HCT116 (cell line): ENCODE measurements at places on chromosomes 2 and 18.

GRCh38 chr18:76823161-76823538 is 793 bp downstream of the ZNF236 start:
- no peak for DNase-seq

- peak; percentile 32 for DNase-seq
These were observed 101.7 kb upstream of the RBBP8 start for GRCh38 chr18:22831441-22831904.

GRCh38 chr2:141260911-141261310 is 869.9 kb downstream of the LRP1B start:
- no peak for DNase-seq

DNA sequence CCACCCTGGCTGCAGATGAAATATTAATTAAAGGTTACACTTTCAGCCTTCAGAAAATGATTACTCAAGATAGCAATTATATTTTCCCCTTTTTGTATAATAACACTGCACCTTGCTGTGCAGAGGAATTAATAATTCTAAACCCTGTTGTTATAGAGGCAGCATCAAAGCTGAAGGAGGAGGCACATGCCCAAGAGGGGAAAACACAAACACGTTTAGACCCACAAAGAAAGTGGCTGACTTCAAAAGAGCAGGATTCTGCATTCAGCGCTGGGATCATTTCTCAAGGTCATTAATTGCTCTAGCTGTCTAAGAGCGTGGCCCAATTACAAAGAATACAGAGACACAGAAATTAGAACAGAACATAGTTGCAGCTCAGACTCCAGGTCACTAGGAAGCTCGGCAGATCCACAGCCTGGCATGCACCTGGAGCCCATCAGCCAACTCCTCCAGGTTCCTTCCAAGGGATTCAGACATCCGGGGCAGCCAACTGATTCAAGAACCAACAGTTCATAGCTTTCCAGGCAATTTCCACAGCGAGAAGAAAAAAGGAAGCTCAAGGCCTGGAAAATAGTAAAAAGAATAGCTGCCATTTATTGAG is 102.3 kb upstream of the ID2 start:
- DNase-seq: no peak

- DNase-seq: no peak
These were observed 1341.3 kb upstream of the LRRTM1 start for GRCh38 chr2:81645745-81646301.

- DNase-seq: no peak
These were observed 27.6 kb upstream of the SSB start for GRCh38 chr2:169771021-169771420.

DNA sequence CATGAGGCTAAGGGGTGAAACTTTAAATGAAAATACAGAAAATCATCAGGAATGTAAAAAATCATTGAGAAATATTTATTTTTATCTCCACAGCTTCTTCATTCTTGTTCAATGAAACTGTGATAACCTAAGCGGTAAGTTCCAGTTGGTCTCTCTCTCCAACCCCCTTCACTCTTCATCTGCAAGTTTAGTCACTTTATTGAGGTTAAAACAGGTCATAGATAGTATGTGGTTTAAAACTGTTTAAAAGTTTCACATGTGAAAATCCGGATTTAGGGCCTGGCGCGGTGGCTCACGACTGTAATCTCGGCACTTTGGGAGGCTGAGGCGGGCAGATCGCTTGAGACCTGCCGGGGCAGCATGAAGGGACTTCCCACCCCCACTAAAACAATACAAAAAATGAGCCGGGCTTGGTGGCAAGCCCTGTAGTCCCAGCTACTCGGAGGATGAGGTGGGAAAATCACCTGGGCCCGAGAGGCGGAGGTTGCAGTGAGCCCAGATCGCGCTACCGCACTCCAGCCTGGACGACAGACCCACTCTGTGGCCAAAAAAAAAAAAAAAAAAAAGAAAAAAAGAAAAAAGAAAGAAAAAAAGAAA is 1.6 kb upstream of the PHLPP1 start:
- no peak for DNase-seq

DNA sequence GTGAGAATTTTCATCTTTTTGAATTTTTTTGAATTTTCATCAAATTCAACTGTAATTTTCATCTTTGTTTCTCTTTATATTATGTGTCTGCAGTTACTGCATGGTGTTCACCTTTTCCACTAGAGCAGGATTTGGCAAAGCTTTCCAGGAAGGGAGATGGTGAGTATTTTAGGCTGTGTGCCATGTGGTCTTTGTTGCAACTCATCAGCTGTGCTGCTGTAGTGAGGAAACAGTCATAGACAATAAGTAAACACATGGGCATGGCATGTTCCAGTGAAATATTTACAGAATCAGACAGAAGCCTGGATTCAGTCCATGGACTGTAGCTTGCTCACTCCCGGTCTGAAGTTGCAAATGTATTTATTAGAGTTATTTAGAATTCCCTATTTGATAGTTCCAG is 120.4 kb downstream of the DCDC2C start:
- no peak for DNase-seq

GRCh38 chr2:101205521-101206479 is 46.9 kb upstream of the CNOT11 start:
- peak; percentile 91 for DNase-seq

DNA sequence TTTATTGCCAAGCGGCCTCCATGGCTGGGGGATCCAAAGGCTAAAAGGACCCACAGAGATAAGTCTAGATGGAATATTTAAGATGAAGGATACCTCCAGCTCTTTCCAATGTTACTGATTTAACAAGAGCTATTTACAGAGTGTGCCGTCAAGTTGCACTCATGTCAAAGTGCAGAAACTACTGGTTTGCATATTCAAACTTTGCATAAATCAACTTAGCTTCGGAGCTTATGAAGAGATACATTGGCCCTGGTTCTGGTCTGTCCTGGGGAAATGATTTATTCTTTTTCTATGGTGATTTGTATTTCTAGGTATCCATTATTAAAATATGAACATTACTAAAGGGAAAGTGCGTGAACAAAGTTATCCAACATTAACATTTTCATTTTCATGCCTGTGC is 14.4 kb upstream of the MYO5B start:
- no peak for DNase-seq

GRCh38 chr2:200056105-200056504 is 100.7 kb downstream of the MAIP1 start:
- DNase-seq: no peak

- DNase-seq: no peak
These were observed 438.6 kb upstream of the HNMT start for GRCh38 chr2:137525641-137526190.

GRCh38 chr2:165868211-165868610 is 74.2 kb upstream of the GALNT3 start:
- DNase-seq: no peak

GRCh38 chr2:9972621-9973479 is 21.4 kb downstream of the GRHL1 start:
- DNase-seq: no peak

- no peak for DNase-seq
These were observed 365.2 kb downstream of the CLIP4 start for GRCh38 chr2:29480426-29480825.

- DNase-seq: no peak
These were observed 507.5 kb downstream of the SLC4A3 start for GRCh38 chr2:220134756-220135534.

DNA sequence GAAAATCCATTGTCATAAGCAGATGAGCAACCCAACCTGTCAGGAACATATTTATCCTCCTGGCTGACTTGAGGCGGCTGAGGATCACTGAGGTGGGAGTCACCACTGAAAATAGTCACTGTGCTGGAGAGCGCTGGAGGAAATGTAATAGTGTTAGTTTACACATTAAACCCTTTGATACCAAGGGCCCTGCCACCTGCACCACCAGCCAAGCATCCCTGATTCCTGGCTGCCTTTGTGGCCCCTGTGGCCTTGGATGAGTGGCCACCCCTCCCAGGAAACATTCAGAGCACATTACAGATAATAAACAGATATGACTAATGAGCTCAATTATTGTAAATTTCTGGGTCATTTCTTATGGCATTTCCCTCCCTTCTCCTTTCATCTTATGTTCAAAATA is 105.9 kb downstream of the LYPD1 start:
- DNase-seq: no peak

DNA sequence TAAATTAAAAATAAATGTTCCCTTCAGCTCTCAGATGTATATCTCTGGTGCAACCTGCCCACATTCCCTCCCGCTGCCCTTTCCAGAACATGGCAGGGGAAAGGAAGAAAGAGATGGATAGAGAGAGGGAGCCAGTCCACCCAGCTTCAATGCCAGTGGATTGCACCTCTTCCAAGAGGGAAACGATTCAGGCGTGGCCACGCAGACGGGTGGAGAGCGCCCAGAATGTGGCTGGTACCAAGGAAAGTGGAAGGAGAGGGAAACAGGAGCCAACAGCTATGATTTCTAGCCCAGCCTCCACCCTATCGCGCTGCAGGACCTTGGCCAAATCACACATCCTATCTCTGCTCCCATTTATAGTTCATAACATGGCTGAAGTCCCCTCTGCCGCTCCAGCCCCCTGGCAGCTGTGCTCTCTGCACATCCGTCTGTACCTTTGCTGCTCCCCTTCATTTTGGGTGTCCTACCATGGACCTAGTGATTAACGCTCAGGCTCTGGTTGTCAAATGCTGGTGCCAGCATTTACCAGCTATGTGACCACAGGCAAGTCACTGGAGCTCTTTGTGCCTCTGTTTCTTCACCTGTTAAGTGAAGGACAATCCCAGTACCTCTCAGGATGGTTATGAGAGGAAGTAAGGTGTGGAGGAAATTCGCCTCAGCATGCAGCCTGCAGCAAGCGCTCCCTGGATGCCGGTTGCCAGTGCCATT is 66.5 kb downstream of the SFXN5 start:
- DNase-seq: no peak

DNA sequence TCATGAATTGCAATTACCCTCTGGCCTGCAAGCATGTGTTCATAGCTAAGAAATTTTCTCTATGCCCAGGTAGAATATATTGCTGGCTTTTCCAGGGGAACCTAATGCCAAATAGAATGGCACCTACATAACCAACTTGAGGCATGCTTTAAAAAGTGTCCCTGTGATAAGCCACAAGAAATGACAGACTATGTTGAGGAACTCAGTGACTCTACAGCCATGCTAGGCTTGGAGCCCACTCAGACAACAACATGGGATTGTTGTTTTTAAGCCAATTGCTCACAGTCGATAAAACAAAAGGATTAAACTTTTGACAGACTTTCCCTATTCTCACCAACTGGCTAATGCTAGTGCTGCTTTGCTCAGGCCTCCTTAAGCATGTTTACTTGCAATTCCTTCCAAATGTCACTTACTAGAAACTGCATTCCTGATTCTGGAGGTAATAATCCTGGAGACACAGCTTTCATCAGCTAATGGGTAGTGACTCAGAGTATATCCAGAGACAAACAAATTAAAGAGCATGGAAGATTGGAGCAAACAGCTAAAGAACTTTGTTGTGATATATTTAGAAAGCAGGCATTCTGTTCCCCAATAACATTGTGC is 249.0 kb downstream of the SLC8A1 start:
- no peak for DNase-seq

- no peak for DNase-seq
These were observed 44.9 kb upstream of the ASB18 start for GRCh38 chr2:236308855-236309668.

GRCh38 chr2:29215073-29215472 is 99.9 kb downstream of the CLIP4 start:
- no peak for DNase-seq

GRCh38 chr2:21118302-21118920 is 5.4 kb upstream of the TDRD15 start:
- DNase-seq: peak; percentile 26

DNA sequence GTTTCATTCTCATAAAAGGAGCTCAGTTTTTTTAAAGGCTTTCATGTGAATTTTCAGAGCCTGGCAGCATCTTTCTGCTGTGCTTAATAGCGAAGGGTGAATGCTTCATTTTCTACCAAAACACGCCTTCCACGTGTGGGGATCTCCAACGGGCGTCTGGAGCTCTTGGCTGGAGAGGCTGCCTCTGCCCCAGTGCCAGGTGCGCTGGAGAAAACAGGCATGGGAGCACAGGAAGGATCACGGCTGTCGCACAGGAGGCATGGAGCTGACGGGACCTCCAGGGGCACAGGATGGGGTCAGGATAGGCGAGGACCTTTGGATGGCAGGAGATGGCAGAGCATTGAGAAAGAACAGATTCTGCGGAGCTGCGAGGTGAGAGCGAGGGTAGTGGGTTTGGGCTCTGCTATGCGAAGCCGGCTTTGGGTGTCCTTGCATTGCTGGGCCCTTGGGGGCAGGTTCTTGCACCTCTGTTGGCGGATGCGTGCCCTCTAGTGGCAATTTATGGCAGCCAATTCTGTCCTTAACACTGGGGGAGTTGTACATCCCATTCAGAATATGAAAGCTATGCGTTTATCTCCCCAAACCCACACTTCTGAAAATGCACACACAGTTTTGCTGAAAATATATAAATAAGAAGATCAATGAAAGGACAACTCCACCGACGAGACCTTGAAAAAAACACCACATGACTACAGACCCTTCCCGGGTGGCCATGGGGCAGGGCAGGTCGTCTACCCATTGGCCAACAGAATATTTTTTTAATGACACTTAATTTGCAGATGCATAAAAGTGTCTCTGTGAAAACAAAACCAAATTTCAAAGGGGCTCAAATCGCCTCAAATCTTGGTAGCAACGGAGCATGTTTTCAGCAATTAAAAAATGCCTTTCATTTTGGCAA is 90.4 kb upstream of the SLC35G4 start:
- peak; percentile 57 for DNase-seq

DNA sequence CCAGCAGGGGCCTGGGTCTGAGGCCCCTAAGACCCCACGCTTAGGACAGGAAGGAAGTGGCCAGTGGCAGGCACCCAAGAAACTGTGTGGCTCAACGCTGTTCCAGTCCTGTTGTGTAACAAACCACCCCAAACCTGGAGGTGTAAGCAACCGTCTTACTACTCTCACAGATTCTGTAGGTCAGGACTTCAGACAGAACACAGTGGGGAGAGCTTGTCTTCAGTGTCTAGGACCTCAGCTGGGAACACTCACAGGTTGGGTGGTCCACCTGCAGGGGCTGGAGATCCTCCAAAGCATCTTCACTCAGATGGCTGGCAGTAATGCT is 123.0 kb downstream of the KLHL29 start:
- DNase-seq: no peak

GRCh38 chr2:116510117-116510671 is 1304.3 kb upstream of the DDX18 start:
- DNase-seq: no peak

DNA sequence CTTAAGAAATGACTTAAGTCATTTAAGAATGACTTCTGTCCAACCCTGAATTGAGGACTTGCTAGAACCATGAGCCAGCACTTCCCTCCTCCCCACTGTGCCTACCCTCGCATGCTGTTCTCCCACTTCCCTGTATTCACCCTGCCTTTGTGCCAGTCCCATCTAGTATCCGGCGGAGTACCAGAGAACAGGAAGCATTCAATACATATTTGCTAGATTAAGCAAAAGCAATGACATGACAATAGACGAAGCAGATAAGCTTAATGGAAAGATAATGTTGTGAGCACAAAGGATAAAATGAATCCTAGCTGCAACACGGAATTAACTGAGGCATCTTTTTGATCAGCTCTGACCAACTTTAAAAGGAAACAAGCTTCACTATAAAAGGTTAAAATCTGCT is 328.5 kb downstream of the TDRD15 start:
- DNase-seq: no peak
